ENCODE measurements at places on chromosomes 12 and 14.

- DNase-seq, result no peak
These were observed 28.1 kb upstream of the CFL2 start for GRCh38 chr14:34742270-34743115.

DNA sequence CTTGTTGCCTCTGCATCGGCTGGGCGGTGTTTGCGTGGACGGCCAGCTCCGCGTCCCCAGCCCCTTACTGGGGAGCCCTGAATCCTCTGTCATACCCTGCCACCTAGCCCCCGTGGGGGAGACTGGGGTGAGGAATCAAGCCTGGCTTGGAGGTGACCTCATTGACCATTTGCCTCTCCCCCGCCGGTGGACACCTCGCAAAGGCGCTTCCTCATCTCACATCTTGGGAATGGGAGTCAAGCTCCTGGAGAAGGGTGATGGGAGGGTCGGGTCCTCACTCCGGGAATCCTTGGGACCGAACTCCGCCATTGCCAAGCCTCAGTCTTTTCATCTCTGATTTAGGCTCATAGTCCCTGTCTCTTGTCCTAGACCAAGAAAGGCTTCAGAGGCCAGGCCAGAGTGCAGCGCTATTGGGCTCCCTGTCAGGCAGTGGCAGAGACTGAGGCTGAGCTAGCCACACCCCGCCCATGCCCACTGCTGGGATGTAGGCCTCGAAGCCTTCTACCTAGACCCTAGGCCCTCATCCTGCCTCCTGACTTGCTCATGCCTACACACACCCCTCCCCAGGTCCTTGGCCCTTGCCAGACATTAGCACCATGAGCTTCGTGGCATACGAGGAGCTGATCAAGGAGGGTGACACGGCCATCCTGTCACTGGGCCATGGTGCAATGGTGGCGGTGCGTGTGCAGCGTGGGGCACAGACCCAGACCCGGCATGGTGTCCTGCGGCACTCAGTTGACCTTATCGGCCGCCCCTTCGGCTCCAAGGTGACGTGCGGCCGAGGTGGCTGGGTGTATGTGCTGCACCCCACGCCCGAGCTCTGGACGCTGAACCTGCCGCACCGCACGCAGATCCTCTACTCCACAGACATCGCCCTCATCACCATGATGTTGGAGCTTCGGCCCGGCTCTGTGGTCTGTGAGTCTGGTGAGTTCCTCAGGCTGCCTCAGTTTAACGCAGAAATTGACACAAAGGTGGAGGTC, 678 bp downstream of the TRMT61A start:
- DNase-seq, result no peak

GRCh38 chr12:25130741-25131188, 64.2 kb downstream of the DNAI7 start:
- DNase-seq, result no peak

- no peak for DNase-seq
These were observed 188.4 kb upstream of the OTX2 start for GRCh38 chr14:56998728-56999127.

DNA sequence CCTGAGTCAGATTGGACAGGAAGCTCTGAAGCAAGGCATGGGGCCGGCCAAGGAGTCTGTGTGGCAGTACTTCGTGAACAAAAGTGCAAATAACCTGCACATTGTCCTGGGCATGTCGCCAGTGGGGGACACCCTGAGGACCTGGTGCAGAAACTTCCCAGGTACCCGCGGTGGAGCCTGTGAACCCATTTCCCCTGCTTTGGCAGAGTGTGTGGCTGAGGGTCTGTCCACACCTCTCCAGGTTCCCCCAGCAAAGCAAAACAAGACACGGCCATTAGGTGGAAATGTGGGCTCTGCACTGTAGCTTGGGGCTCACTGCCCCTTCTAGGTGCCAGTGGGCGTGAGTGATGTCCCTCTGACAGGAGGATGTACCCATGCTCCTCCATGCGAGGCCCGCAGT, 79.4 kb downstream of the CCDC92 start:
- no peak for DNase-seq

DNA sequence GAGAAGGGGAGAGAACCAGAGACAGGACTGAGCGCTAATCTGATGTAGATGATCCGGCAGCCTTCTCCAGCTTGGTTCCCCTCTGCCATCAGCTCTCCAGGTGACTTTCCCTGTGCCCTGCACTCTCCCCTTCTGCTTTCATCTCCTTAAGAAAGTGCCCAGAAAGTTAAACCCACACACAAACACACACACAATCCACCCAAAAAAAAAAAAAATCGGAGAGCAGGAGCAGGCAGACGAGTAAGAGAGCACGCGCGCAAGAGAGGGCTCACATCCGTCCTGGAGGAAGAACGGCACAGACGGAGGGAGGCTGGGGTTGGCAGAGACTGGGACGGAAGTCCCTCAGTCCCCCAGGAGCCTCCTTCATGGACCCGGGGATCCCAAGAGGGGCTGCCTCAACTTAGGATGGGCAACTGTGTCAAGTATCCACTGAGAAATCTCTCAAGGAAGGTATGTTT, 9.8 kb downstream of the CABP1 start:
- DNase-seq, result no peak

DNA sequence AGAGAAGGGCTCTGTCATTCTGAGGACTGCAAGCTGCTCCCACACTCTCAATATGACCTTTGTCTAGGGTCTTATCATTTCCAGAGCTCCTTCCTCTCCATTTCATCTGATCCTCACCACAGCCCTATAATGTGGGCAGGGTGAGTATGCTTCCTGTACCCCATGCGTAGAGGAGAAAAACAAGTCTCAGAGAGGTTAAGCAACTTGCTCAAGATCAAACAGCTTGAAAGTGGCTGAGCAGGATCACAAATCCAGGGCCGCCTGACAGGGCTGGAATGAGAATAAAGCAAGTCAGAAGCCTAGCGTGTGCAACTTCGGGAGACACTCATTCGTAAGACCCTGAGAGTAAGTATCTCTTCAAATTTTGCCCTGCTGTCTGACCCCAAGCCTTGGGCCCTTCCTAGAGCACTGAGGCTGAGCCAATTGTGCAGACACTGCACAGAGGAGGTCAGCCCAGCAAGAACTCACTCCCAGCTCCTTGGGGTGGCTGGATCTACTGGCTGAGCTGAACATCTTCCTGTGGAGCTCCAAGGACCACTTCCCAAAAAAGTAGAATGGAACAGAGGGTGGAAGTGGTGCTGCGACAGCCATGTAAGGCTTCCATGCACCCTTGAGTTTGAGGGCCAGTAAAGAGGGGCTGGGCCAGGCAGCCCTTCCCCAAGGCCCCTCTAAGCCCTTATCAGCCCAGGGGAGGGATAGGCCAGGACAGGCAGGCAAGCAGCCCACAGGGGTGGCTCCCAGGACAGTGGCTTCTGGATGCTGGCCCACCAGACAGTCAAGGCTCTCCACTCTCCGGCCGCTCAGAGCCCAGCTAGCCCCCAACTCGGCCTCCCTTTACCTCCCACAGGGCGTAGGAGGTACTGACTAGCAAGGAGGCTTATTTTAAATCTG, 10.5 kb downstream of the ZFP36L1 start:
- DNase-seq, result no peak

DNA sequence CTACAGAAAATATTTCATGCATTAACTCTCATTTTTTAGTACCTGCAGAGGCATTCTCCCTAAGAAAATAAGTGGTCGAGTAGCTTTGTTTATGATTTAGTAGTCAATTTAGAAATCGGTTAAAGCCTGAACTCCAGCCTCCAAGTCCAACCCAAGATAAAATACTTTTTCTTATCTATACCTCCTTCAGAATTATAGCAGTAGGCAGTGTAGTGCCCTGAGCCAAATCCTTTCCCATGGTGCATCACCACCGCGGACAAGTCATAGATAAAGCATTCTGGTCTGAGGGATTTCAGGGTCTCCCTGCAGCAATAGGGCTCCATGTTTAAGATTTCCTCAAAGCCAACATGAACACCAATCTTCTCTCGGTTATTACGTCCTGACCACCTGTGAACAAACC, 30.5 kb downstream of the USP44 start:
- no peak for DNase-seq

- DNase-seq, result no peak
These were observed 65.1 kb downstream of the DIP2B start for GRCh38 chr12:50569876-50570275.

DNA sequence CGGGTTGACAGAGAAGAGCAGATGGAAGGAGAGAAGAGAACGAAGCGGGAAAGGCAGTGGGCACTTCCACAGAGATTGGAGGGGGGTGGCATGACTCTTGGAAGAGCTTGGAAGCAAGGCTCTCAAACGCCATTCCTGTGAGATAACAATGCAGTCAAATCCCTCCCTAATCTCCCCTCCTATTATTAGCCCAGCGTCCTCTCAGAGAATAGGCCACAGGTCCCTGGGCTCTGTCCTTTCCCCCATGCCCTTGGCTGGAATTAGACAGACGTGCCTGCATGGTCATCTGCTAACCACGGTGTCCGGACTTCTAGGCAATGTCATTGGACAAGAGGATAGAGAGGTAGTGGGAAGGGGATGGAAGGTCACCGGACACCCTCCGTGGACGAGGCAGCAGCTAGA, 8.0 kb upstream of the MYH7 start:
- no peak for DNase-seq

GRCh38 chr12:122730215-122731014, at the start of gene HCAR1:
TSS of gene HCAR1 (minus strand) at chr12:122730844. CDS start at chr12:122730339, 505 bp downstream.
- no peak for DNase-seq
